ENCODE measurements at places on chromosomes 5 and 9.

GRCh38 chr5:175656966-175657365 lies 905 bp upstream of the HRH2 start:
- DNase-seq, result no peak

GRCh38 chr5:115384587-115385375 lies 88.3 kb upstream of the CCDC112 start:
- no peak for DNase-seq

GRCh38 chr9:4366591-4367330 lies 66.9 kb upstream of the GLIS3 start:
- DNase-seq, result no peak

DNA sequence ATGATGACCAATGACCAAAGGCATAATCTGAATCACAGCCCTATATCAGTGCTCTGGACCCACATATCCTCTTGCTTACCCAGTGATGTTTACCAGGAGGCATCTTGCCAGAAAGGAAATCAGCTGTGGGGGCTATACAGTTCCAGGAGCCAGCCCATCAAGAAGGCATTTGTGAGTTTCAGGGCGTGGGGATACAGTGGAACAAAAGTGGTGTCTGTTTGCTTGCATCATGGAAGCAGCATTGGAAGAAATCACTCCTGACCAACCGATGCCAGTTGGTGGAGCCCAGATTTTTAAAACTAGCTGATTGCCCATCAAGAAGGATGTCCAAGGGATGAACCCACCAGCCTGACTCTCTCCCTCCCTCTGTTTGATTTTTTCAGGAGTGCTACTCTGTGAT lies 106.5 kb upstream of the EGFLAM start:
- no peak for DNase-seq

- no peak for DNase-seq
These were observed 34.2 kb upstream of the MIER3 start for GRCh38 chr5:56985936-56986625.

GRCh38 chr9:4973246-4973645 lies 11.8 kb upstream of the JAK2 start:
- DNase-seq, result no peak

GRCh38 chr5:120358949-120359348 lies 105.2 kb upstream of the PRR16 start:
- no peak for DNase-seq

- no peak for DNase-seq
These were observed 549.1 kb downstream of the MTRR start for GRCh38 chr5:8418049-8418426.

DNA sequence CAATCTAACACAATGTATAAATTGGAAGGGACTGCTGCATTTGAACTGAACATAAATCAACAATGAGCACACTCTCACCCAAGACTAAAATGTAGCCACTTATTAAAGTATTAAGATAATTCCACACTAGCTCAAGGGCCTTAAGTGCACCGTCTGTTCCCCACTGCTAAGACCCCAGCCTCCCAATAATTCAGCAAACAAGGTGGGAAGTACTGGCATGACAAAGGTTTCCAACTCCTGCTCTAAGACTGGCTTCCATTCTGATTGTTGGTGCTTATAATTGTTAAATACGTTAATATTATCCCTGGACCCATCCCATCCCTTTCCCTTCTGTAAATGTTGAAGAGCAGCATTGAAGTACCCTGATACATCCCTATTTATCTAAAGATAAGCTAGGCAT lies 636.7 kb downstream of the NR2F1-AS1 start:
- no peak for DNase-seq

- DNase-seq, result no peak
These were observed 764.5 kb downstream of the EFNA5 start for GRCh38 chr5:106906199-106906598.

DNA sequence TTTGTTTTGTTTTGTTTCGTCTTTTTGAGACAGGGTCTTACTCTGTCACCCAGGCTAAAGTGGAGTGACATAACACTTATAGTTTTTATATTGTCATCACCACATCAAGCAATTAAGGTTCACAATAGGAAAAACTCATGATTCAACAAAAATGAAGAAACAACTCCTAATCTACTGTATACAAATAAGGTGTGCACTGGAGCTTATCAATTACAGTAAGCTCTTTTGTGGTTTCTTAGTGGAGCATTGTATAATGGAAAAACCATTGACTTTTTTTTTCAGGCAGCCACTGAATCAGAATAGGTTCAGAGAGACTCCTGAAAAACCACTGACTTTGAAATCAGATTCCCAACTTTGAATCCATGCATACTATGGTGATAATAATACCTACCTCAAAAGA lies 10.8 kb upstream of the PLIN2 start:
- no peak for DNase-seq

DNA sequence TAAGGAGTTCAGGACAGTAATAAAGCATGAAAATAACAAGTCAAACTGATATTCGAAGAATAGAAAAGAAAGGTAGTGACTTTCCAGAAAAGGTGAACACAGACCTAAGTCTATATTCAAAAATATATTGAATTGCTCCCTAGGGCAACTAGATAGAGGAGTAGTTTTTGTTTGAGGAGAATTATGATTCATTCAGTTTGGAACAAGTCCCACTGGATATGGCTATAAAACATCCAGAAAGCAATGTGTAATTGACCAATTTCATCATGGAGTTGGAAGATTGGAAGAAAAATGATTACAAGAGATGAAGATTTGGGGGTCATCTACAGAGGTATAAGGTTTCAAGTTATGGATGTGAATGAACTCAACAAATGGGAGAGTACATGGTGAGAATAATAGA lies 117.5 kb upstream of the ZNF462 start:
- DNase-seq, result no peak

DNA sequence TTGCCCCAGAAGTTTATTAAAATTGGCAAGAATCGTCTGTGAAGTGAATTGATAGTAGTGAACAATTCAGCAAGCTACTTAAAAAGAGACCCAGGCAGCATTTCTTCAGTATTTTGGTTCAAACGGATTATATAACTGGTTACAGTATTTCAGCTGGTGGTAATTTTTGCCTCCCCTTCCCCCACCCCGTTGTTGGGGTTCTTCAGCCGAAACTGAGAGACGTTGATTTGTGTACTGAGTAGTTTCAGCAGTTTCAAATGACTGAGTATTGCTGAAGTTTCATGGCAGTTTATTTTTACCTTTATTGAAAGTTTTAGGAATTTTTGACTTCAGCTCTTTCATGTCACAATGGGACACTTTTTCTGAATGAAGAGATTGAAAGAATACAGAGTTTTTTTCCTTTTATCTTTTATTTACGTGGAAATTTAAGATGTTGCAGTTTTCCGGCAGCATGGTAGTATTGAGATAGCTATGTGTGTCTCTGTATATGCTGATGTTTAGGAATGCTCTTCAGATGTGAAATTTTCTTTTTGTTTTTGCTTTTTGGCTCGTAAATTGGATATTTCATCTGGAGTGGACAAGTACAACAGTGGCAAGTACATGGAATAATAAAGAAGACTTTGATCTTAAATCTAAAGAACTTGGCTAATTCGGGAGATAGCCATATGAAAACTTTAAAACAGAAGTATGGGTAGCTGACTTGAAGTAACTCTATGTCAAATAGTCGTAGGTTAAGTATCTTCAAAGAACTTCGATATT lies 1.9 kb downstream of the GPBP1 start:
- DNase-seq, result no peak

DNA sequence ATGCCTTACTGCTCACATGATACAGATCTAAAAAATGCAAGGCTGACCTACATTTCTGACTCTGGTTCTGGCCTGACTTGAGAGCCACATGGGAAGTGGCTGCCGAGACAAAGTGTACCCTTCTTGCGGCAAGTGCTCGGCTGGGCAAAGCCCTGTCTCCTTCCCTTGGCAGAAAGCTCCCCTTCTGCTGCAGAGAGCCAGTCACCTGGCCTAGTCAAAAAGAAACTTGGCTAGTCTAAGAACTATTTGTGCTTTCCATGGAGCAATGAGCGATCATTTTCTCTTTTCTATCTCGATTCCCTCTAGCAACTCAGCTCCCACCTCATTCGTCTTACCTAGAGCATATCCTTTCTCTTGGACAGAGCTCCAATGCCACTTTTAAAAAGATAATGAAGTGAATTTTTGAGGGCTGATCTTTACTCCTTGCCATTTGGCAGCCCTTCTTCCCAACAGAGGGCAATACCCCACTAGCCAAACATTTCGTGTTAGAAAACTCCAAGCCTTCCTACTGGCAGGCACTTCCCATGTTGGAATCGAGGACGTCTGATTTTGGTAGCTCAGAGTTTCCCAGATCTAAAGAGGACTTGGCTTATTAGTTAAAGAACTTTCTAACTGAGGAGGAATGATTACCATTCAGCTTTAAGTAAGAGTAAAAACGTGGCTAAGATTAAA lies 108.1 kb upstream of the PRRC1 start:
- no peak for DNase-seq

DNA sequence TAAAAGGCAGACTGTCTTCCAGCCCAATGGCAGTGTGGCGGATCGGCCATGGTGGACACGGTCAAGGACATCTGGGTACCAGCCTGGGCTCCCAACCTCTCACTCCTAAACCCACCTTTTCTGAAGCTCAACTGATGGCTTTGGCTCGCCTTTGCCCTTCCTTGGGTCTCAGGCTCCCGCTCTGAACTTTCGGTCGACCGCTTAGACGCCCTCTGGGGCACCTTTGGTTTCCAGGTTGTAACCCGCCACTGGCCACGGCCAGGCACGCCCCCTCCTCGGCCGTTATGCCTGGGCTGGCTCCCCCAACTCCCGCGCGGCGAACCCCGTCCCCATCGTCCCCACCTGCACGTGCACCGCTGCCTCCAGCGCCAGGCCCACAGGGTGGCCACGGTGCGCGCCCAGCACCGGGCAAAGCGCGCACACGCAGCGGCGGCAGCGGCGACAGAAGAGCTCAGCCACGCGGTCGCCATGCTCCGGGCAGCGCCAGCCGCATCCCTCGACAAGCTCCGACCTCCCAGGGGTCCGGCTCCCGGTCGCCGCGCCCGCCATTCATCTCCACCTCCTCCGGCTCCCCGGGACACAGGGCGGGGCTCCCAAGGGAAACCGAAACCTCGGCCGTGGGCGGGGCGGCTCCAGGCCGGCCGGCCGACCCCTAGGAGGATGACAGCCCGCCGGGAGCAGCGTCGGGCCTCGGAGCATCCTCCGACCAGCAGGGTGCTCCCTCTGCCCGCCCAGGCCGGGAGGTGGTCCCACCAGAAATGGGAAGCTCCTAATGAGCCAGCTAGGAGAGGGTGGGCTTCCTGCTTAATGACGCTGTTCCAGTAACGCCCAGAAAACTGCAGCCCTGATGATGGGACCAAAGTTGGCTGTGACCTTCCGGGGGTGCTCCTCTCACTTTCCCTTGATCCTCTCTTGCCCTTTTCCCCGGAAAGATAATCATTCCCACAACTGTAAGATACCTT lies at the start of gene TRIM14:
Gene TRIM14, minus strand, starts transcription at position 583 of the 962 bp plus-strand sequence. Its CDS starts 34 bp downstream, at position 549.
- DNase-seq, result no peak

- DNase-seq, result no peak
These were observed 18.8 kb downstream of the NANS start for GRCh38 chr9:98075332-98075805.

GRCh38 chr9:136364942-136365774 lies 1.6 kb upstream of the DNLZ start:
- no peak for DNase-seq

- no peak for DNase-seq
These were observed 128.2 kb upstream of the MYO10 start for GRCh38 chr5:17064241-17064640.

- no peak for DNase-seq
These were observed 209.1 kb downstream of the SREK1 start for GRCh38 chr5:66353186-66353585.

DNA sequence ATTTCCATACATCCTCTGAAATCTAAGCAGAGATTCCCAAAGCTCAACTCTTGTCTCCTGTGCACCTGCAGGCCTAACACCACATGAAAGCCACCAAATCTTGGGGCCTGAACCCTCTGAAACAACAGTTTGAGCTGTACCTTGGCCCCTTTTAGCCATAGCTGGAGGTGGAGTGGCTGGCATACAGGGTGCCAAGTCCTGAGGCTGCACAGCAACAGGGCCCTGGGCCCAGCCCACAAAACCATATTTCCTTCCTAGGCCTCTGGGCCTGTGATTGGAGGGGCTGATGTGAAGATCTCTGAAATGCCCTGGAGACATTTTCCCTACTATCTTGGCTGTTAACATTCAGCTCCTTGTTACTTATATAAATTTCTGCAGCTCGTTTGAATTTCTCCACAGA lies 26.5 kb downstream of the DOCK2 start:
- no peak for DNase-seq

DNA sequence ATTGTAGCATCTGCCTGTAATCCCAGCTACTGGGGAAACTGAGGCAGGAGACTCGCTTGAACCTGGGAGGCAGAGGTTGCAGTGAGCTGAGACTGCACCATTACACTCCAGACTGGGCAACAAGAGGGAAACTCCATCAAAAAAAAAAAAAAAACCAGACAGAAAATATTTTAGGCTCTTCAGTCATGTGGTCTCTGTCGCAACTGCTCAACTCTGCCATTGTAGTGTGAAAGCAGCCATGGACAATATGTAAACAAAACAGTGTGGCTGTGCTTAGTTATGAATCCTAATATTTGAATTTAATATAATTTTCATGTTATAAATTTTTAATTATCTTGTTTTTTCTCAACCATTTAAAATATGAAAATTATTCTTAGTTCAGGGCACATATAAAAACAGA lies 38.4 kb downstream of the ZFAND5 start:
- no peak for DNase-seq

DNA sequence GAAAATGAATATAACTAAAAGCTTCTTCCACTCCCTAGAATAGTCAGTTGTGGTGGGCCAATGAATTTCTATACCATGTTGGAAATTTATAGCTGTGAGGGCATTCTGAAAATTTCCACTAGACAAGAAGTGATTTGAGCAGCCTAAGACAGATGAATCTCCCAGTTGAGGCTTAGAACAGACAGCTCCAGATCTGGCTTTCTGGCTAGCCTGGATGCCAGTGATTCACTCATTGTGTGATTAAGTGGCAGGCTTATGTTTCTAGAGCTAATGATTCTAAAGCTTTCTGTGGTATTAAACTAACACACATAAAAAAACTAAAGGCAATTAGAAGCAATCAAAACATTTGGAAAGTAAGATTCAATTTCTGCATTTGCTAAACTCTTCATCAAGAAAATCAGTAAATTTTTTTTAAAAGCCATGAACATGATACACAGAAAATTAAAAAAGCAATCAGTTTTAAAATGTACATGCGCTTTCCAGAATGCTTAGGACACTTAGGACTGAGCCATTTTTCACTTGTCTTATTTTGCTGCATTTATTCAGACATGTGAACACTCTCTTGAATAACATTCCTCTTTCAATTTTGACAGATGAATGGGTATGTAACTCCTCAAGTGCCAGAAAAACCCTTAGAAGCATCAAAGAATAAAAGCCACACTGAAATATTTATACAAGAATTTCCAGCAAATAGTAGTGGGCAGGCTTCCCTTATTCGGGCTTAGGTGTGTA lies 100.5 kb upstream of the GNAQ start:
- no peak for DNase-seq

- no peak for DNase-seq
These were observed 24.0 kb downstream of the PTGES2 start for GRCh38 chr9:128103589-128103962.

DNA sequence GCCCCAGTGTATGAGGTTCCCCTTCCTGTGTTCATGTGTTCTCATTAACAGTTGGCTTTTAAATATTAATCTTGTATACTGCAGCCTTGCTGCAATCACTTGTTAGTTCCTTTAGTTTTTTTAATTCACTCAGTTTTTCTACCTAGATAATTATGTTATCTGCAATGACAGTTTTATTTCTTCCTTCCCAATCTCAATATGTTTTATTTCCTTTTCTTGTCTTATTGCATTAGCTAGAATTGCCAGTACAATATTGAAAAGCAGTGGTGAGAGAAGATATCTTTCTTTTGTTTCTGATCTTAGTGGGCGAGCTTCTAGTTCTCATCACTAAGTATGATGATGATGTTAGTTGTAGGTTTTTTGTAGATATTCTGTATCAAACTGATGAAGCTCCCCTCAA lies 232.2 kb downstream of the PBX3 start:
- DNase-seq, result no peak

- DNase-seq, result no peak
These were observed 3.3 kb downstream of the ADRB2 start for GRCh38 chr5:148829734-148830133.
